Activated CD8-positive, alpha-beta memory T cell treated with anti-CD3 and anti-CD28 coated beads for 1 hour (primary cell): ENCODE measurements at places on chromosomes 3 and 15.

DNA sequence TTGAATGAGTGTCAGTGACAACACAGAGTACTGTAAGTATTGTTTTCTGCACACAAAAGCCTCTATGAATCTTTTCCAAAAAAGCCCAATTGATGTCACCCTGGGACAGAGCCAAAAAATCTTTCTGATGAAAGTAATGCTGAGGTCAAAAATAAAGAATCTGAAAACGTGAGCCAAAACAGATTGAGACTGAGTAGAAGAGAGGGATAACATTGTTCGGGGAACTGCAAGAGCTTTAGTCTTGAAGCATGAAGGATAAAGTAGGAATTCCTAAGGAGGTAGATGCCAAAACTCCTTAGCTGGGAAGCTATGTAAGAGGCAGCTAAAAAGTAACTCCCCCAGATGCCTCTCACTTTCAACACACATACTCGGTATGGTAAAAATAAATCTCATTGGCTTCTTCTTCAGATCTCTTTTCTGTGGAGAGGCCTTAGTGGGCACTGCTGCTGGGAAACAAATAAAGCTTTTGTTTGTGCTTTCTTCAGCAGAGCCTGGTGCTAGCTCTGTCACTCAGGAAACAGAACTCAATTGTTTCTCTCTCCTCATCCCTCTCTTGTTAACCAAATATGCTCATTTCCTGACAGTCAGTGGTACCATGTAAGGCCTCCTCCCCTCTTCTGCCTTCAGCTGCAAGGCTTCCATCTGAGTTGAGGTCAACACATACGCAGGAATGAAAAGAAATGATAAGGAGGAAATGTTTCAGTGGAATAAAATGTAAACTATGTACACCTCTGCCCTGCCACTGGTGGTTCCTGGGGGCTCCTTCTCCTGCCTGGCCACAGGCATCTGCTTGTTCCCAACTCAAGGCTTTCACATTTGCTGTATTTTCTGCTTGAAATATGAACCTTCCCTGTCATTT lies 58.1 kb downstream of the CD200 start:
- no peak for DNase-seq

DNA sequence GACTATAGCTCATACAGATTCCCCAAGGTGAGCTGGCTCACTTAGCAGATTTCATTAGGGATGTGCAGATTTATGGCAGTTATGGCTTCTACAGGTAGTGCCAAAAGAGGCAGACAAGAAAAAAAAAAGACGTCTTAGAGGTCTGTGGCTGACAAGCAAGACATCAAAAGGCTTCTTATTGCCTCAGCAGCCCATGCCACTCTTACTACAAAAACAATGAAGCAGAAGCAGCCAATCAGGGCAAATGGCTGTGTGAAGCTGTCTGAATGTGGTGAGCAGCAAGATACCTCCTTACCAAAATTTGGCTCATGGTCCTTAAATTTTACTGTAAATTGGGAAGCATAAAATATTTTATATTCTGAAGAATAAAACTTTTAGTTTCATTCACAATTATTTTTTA lies 557.5 kb upstream of the GOLIM4 start:
- DNase-seq = no peak

DNA sequence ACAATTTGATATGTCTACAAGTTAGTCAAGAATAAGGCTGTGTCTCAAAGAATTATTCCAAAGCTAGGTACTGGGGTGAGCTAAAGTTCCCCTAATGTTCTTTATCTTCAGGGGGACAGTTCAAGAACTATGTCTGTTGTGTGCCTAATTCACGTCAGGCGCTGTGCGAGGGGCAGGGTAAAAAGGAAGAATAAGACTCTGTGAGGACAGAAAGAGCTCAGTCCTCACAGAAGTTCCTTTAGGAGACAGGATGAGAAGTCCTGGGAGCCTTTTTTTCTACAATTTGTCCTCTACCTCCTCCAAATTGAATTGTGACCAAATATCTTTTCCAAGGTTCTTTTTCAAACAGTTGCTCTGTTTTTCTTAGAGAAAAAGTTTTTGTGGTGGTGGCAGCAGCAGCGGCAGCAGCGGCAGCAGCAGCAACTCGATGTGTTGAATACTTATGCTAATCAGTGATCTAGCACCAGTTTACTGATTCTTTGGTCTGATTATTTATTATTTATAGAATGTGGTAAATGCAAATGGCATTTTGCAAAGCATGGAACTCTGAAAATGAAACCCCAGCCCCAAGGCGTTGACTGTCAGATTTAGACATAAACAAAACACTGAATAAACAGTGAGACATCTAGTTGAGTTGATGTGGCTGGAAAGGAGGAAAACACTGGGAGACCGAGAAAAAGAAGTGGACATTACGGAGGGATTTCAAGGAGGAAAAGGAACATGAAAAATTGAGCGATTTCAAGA lies 88.6 kb downstream of the GTPBP8 start:
- no peak for DNase-seq

DNA sequence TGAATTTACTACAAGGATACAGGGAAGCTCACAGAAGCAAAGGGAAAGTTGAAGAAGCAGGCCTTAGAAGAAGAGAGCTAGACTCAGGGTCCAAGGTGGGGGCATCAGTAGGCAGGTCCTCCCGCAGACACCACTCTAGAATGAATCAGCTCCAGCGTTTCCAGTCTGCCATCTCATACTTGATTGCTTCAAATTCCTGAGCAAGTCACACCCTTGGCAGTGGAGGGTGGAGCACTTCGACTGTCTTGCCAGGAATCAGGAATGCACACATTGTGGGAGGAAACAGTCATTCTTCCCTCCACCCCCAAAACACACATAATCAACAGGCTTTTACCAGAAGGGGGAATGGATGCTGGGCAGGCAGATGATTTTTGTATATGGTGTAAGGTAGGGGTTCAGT lies 78.5 kb downstream of the CHCHD6 start:
- no peak for DNase-seq

DNA sequence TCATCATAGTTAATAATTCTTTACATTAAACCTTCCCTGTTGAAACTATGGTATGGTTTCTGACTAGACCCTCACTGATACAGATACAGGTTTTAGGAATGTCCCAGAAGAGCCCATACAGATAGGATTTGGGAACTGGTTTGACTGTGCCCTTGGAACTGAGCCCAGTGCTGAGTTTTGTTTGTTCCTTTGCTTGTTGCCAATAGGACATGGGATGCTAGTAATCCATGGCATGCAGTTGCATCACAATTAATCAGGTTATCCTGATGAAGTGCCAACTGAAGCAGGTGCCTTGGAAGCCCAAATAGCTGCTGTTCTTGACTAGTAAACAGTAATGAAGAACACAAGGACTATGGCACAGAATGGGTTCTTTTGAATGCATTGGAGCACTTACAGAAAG lies 230.6 kb downstream of the NEK10 start:
- no peak for DNase-seq
